ENCODE measurements at places on chromosomes 11 and 22.

DNA sequence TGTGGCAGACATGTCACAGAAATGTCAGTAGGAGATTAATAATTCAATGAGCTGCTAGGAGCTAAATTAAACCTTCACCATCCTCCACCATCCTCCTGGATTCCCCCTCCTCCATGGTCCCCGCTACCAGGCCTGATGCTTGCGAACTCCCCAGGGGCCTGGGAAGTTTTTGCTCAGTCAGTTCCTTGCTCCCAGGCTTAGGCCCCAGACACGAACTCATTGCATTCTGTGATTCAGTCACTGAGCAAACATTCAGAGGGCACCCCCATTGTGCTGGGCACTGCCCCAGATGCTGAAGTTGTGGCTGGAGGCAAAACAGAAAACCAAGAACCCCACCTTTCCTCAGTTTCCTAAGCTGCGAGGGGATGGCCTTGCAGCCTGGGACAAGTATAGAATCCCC lies 14.3 kb downstream of the NPTXR start:
- no peak for DNase-seq

GRCh38 chr11:76408171-76408965 lies 27.2 kb downstream of the GVQW3 start:
- DNase-seq, result no peak

GRCh38 chr22:31144223-31144622 lies 3.9 kb upstream of the PLA2G3 start:
- DNase-seq, result no peak

DNA sequence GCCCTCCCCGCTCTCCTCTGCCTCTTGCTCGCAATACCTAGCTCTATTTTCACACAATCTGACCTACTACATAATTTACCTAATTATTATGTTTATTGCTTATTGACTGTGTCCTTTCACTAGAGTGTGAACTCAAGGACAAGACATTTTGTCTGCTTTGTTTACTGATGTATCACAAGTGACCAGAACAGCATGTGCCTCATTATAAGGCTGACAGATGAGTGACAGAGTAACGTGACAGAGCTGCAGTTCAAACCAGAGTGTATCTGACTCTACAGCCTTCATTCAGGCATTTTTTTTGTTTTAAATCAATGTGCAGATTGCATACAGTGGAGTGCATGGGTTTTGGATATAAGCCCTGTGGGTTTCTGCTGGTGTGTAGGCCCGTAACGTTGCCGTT lies 82.0 kb upstream of the RAB1B start:
- DNase-seq, result no peak

DNA sequence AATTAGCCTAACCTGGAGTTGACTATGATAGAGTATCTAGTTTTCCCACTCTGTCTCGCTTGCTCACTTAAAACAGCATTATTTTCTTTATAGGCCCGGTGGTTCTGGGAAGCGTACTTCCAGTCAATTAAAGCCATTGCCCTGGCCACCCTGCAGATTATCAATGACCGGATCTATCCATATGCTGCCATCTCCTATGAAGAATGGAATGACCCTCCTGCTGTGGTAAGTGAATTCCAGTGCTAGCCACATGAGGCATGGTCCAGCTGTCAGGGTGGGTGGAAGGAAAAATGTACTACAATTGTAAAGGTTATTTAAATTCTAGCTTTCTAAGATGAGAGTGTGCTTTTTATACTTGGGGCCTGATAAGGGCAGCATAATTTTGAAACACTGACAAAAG lies 76.0 kb downstream of the EXT2 start:
- DNase-seq, result no peak

DNA sequence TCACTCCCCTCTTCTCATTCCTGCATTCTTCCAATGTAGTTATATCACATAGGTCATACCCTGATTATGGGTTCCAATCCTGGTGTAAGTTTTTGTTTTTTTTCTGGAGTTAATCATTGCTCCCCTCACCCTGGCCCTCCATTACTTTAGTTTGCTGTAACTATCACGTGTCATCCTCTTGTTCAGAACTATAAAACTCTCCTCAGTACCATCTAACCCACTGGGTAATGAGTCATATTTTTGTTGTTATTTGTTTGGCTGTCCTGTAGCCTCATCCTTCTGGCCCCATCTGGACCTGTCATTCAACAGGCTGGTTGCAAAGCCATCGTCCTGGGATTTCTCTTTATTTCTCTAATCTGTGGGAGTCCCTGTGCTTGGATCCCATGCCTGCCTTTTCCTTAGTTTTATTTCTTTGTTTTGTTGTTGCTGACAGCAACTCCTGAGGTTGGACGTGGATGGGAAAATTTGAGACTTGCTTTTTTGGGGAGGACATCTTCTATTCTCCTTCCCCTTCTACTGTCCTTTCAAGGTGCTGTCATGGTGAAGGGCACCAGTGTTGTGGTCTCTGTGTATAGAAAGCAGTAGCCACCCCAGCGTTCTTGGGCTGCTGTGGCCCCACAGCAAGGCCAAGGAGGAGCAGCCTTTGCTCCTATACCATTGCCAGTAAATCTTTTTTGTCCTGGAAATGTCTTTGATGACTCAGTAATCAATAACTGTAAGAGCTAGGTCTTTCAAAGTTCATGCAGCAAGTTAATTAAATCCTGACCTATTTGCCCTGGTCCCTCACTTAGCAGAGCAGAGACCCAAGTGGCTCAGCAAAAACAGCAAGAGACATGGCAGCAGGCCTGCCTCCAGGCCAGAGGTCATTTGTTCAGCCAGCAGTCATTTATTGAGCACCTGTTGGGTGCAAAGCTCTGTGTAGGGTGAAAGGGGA lies 82.5 kb downstream of the C22orf31 start:
- no peak for DNase-seq

- DNase-seq, result no peak
Observed at GRCh38 chr22:28978158-28978557, 83.5 kb downstream of the C22orf31 start.

- DNase-seq, result peak; percentile 7
Observed at GRCh38 chr11:16002942-16003341, 353.4 kb downstream of the SOX6 start.

DNA sequence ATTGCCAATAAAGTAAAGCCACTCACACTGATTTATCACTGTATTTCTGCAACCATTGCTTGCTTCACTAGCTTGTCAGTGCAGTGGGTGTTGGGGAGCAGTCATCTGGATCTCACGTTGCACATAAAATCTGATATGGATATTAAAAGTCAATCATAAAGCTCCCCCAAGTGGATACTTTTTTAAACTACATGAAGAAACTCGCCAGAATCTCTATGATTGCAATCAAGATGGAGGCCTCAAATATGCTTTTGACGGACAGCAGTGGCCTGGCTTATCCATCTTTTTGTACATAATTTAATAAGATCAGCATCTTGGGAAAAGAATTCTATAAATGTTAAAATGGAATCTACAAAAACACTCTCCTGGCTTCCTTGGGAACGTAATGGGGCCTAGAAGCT lies 137.7 kb downstream of the WT1 start:
- DNase-seq, result peak; percentile 62

DNA sequence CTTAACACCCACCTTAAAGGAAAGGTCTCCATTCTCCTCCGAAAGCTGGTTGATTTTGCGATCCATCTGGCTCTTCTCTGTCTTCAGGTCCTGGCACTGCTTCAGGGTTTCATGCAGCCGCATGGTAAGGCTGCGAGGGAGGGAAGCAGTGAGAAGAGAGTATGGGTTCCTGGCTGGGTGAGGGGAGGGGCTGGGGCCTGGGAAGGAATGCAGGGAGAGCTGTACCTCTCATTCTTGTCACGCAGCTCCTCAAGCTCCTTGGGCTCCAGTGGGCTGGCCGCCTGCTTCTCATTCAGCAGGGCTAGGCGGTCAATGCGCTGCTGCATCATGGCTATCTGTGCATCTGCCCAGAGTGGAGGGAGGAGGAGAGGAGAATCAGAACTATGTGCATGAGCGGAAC lies 19.5 kb downstream of the IL18BP start:
- no peak for DNase-seq

- no peak for DNase-seq
Observed at GRCh38 chr11:110919241-110919922, 207.1 kb upstream of the ARHGAP20 start.

- peak; percentile 95 for DNase-seq
Observed at GRCh38 chr22:28187612-28188011, 268.6 kb upstream of the PITPNB start.

- no peak for DNase-seq
Observed at GRCh38 chr11:30457087-30457486, 129.1 kb downstream of the MPPED2 start.

DNA sequence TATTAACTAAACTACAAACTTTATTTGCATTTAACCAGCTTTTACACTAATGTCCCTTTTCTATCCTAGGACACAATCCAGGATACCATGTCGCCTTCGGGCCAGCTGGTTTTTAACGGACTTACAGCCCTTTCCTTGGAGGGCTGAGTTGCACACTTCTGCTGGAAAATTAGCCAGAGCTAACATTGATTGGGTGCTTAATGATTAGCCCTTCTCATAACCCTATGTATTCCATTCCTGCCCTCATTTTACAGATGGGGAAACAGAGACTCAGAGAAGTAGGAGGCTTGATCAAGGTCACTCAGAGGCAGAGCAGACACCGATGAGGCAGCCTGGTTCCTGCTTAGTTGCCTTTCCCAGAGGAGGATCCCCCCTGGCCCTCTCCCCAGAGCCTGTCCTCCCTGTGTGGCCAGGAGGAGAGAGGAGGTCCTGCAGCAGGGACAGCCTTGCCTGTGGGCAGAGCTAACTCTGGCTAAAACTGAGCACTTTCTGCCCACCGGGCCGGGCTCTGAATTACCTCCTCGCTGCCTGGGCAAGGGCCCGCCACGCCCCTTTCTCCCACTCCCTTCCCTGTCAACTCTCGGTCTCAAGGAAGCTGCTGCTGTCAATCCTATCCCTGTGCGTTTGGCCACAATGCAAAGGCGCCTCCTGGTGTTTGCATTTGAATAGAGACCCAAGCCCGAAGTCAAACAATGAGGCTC lies 59.6 kb upstream of the PAX6 start:
- DNase-seq, result peak; percentile 75

DNA sequence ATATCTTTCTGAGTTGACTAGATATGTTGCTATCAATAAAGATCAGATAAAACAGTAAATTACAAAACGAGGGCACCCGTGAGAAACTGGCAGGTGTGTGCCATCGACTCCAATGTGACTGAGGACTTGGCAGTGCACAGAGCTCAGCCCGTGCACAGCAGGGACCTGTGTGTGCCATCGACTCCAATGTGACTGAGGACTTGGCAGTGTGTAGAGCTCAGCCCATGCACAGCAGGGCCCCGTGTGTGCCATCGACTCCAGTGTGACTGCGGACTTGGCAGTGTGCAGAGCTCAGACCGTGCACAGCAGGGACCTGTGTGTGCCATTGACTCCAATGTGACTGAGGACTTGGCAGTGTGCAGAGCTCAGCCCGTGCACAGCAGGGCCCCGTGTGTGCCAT lies 347.2 kb upstream of the B3GAT1 start:
- DNase-seq, result no peak

DNA sequence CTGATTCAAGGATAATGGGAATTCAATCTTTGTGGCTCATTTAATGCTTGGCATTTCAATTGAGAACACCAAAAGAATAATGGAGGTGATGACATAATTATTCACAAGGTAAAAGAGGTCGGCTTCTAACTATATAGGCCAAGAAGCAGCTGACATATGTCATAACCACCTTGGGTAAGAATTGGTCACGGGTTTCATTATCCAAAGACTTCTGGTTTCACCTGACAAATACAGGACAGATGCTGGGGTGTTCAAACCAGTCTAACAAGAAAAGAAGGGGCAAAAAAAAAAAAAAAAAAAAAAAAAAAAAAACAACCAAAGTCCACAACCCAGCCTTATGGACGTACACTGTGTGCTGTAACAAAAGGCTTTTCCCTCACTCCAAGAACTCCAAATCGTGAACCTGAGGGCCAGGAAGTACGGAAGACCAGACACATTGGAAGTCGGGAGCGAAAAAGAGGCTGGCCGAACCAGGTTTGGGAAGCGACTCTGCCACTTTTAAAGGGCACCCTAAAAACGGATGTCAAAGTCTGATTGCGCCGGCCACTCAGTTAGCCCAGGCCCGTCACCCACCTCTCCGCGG lies 385 bp downstream of the HARBI1 start:
- no peak for DNase-seq

DNA sequence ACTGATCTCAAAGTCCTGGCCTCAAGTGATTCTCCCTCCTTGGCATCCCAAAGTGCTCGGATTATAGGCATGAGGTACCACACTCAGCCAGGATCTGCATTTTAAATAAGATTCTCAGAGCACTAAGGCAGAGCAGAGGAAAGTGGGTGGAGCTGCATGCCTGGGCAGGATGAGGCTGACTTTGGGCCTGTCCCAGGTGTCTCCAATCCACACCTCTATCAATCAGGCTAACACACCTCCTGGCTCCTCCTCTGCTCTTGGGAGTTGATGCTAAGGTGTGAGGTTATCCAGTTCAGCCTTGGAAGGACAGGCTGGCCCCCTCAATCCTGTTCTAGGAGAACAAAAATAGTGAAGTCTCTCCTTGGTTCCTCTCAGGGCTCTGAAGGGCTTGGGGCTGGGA lies 30.2 kb upstream of the P2RY2 start:
- peak; percentile 17 for DNase-seq

- no peak for DNase-seq
Observed at GRCh38 chr22:36077271-36077670, 48.6 kb upstream of the RBFOX2 start.

DNA sequence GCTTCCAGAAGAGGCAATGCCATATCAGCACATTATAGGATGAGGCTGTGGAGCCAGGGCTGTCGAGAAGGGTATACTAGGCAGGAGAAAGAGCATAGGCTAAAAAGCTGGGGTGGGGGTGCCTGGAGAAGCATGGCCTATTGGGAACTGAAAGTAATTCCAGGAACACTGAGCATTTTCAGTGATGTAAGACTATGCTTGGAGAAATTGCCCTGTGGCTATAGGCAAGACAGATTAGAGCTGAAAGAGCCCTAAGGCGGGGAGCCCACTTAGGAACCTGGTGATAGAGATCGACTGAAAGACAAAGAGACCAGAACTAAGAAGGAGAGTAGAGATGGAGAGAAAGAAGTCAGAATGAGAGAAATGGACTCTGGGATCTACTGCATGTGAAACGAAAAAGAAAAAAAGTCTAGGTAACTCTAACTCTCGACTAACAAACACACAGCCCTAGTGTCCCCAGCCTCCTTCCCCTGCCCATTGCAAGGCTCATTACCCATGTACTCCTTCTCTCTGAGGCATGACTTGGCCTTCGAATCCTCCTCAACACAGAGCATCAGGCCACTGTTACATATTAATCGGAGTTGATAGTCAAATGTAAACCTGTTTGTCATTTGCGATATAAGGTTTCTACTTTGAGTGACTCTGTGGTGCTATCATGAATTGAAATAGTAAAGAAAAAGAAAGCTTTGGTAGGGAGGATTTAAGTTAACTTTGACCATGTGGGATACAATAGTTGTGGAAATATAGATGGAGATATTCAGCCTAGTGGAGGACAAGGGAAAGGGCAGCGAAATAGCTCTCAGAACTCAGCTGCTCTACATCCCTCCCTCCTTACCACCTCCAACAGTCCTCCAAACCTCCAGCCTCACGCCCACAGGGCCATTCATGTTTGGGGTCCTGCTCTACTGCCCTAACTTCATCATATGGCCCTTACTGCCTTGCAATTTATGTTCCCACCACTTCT lies 52.3 kb upstream of the BMAL1 start:
- no peak for DNase-seq

- no peak for DNase-seq
Observed at GRCh38 chr11:47499161-47499560, 50.2 kb upstream of the RAPSN start.

Data from NCI-H524 (cell line).